ENCODE measurements at places on chromosomes 3 and 15.

DNA sequence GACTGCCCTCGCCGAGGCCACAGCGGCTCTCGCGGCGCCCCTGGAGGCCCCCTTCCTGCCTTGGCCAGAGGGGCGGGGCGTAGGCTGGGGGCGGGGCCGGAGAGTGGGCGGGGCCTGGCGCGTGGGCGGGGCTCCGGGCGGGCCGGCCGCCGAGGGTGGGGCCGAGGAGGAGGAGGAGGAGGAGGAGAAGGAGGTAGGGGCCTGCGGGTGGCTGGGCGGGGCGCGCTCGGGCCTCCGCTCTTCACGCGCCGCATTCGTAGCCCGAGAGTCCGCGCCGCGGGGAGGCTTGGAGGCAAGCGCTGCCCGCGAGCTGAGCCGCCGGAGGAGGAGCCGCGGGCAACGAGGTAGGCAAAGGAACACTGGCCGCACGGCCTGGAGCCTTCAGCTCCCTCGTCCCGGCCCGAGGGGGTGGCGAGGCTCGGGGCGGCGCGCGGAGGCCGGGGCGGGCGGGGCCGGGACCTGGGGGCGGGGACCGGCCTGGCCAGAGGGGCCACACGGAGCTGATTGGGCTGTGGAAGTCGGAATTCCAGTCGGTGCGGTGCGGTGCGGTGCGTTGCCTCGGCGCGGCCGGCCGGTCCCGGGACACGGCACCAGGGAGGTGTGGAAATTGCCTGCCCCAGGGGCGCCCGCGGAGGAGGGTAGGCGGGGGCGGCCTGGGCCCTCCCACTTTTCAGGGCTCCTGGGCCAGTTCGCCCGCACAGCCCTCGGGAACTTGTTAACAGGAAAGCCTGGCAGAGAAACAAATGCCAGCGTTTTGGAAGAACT is at the start of gene PPP2R3A:
PPP2R3A (plus strand) TSS at position 223 of the 765 bp plus-strand sequence. CDS start 35,771 bp downstream, outside the sequence.
- peak; percentile 77 for DNase-seq

DNA sequence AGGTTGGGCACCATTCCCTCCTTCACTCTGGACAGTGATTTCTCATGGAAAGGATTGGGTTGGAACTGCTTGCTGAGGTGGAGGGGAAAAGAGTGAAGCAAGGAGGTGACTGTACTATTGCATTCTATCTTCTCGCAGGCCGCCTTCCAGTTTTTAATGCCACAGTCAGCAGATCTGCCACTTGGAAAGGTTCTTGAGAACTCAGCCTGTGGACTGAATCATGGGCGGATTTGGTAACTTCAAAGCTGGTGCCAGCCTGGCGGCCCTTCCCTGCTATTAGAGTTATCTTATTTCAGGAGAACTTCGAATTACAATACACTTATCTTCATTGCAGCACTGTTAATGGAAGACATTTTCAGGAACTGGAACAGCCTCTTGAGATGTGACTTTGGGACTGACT is 23.1 kb upstream of the SLC28A2 start:
- DNase-seq: no peak

DNA sequence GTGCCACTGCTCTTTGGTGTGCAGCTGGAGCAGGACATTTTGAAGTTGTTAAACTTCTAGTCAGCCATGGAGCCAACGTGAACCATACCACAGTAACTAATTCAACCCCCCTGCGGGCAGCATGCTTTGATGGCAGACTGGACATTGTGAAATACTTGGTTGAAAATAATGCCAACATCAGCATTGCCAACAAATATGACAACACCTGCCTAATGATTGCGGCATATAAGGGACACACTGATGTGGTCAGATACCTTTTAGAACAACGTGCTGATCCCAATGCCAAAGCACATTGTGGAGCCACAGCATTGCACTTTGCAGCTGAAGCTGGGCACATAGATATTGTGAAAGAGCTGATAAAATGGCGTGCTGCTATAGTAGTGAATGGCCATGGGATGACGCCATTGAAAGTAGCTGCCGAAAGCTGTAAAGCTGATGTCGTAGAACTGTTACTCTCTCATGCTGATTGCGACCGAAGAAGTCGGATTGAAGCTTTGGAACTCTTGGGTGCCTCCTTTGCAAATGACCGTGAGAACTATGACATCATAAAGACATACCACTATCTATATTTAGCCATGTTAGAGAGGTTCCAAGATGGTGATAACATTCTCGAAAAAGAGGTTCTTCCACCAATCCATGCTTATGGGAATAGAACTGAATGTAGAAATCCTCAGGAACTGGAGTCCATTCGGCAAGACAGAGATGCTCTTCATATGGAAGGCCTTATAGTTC is 12.2 kb downstream of the FEM1B start:
- no peak for DNase-seq

DNA sequence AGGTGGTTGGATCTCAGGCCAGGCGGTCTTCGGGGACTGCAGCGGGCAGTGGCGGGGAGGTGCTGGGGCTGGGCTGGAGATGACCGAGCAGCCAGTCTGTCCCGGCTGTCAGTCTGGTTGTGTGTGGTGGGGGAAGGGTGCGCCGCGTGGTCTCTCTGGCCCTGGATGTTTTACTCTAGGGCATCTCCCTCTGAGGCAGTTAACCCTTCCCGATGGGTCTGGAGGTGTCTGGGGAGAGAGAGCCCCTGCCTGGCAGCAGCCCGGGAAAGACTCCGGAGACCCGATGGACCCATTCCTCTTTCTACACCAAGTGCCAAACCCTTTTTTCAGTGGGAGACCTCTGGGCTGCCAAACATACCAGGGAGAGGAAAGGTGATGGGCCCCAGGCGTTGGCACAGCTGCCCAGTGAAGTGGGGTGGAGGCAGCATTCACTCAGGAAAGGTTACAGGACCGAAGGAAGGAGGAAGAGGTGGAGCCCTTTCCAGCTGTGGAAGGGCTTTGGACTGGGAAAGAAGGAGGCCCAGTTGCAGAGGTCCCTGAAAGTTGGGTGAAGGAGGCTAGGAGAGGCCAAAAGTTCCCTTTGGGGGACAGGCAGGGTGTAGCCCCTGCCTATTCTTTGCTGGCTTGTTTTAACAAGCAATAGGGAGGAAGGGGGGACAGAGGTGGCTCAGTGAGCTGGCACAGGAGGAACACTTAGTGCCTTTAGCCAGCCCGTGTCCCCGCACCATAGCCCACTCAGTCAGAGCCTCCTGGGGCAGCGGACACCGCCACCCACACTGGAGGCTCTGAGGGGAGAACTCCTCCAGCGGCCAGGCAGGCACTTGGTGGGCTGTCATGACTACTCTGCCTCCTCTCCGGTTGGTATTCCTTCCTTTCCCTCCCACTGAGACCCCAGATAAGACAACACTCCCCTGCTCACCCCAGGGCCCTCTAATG is 2.7 kb upstream of the BAHD1 start:
- DNase-seq: no peak

- no peak for DNase-seq
Observed at GRCh38 chr3:19739504-19739903, 194.5 kb downstream of the EFHB start.

DNA sequence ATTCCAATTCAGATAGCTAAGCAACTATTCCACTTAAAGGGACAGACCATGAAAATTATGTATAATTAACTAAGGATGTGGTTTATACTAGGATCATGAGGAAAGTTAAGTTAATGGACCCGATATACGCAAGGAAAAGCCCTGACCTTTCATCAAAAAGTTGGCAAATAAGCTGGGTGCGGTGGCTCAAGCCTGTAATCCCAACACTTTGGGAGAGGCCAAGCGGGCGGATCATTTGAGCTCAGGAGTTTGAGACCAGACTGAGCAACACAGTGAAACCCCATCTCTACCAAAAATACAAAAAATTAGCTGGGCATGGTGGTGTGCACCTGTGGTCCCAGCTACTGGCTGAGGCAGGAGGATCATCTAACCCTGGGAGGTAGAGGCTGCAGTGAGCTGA is 39.6 kb downstream of the SCAP start:
- no peak for DNase-seq

DNA sequence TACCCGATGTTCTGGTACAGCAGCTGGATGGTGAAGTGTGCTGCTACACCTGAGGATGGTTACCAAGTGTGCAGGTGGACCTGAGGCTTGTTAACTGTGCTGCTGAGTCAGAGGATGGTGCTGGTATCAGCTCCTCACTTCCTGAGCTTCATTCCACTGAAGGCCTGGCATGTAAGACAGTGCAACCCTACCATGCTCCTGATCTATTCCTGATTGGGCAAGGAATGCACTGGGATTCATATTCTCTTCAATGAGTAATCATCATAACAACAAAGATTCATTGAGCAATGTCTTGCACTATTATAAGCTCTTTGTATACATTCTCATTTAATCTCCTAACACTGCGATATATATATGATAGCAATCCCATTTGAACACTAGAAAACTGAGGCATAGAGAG is 62.9 kb upstream of the THSD4 start:
- DNase-seq: no peak

DNA sequence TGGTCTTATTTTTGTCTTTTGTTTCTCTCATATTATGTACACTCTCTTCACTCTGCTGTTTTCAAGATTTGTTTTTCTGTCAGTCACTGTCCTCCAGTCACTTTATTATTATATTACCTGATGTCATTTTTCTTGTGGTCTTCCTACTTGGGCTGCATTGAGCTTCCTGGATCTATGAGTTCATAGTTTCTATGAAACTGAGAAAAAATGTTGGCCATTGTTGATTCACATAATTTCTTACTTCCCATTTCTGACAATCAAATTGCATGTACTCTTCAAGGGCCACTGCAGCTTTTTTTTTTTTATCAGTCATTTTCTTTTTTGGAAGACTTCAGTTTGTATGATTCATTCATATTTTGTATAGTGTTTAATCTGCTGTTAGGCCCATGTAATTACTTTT is 1180.6 kb upstream of the GBE1 start:
- no peak for DNase-seq

- DNase-seq: no peak
Observed at GRCh38 chr3:126731044-126731443, 27.0 kb downstream of the CHCHD6 start.

- DNase-seq: no peak
Observed at GRCh38 chr3:138492980-138493675, 58.7 kb downstream of the ESYT3 start.

Data from activated CD4-positive, alpha-beta T cell treated with anti-CD3 and anti-CD28 coated beads, Interleukin-2, Interleukin-6, amounts not matched to agents 100 ng/mL and 50 ng/mL, durations not matched to agents 16 hours and 8 hours (primary cell).